ENCODE measurements at places on chromosomes 6 and 20.

GRCh38 chr6:132147530-132148011 lies 196.4 kb upstream of the CCN2 start:
- peak; percentile 99 for DNase-seq

DNA sequence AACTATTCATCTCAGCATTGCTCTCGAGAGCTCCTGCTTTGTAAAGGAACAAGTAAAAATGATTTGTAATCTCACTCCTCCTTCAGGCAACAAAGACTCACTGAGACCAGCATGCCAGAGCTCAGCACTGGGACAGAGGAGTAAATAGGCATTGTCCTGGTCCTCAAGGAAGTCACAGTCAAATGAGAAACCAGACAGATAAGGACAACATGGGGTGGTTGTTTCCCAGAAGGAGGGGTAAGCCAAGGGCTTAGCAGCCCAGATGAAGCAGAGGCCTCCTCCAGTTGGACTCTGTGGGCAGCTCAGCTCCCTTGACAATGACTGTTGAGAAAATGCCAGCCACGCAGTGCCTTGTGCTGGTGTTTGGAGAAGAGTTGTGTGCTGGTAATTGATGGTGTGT lies 425.7 kb upstream of the CHD6 start:
- DNase-seq, result no peak

DNA sequence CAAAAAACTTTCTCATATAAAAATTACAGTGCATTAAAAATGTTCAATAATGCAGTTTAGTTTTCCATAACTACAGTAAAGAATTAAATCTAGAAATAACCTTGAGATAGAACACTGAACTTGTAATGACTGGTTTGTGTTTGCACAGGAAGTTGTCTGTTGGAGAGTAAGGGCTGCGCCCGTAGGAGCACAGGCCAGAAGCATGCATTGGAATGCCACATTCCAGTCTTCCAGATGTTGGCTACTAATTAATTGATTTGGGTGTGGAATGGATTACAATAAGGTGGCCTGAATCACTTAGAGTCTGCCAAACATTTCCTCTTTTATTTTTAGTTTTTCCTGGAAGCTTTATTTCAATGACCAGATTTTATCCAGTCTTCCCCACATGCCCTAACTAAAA lies 582.6 kb upstream of the MMS22L start:
- DNase-seq, result no peak

GRCh38 chr6:25085756-25086155 lies 150.0 kb upstream of the RIPOR2 start:
- DNase-seq, result no peak

DNA sequence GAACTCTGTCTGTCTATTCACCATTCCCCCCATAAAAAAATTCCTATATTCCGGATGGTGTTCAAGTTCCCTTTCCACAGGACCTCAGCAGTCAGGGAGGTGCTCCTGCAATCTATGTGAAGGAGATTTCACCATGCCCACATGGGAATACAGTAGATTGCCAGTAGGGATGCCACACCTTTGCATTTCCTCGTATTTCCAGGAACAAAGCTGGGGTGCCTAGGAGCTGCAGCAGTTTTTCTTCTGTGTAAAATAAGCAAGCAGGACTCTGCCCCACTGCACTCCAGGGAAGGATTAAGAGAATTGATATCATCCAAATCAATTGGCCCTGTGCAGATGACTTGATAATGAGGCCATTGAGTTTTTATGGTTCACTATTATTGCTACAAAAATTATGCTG lies 7.4 kb upstream of the KIF16B start:
- DNase-seq, result no peak

DNA sequence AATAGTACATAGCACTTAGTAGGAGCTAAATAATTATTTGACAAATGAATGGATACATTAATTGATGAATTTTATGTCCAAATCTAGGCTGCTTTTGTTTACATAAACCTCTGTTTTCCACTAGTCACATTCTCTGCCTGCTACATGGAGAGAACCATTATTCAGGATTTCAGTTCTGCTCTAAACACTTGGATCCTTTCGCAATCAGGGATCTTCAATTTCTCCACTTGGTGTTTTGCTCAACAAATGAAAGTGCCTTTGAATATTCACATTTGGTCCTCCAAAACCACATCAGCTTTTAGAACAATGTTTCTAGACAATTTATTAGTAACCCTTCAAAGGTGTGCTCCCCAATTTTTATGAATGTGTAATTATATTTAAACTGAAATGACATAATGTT lies 30.6 kb upstream of the HLA-DQB1 start:
- DNase-seq, result no peak

GRCh38 chr20:17747431-17747846 lies 47.7 kb downstream of the BANF2 start:
- peak; percentile 42 for DNase-seq

GRCh38 chr6:168404560-168404959 lies 36.4 kb upstream of the SMOC2 start:
- DNase-seq, result no peak

DNA sequence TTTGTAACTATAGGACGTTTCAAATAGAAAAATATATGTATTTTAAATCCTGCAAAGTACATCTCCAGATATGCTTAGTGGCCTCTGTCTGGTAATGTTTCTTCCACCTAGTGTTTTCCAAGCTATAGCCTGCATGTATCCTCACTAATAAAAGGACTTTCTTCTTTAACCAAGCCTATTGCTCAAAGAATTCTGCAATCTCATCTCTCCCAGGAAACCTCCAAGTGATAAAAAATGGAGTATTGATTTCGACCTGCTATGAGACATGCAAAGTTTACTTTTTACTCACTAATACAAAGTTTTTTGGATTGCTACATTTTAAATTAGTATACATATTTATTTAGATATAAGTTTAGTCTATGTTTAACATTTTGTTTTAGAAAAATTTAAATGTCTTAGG lies 23.3 kb downstream of the ADGRB3 start:
- no peak for DNase-seq

DNA sequence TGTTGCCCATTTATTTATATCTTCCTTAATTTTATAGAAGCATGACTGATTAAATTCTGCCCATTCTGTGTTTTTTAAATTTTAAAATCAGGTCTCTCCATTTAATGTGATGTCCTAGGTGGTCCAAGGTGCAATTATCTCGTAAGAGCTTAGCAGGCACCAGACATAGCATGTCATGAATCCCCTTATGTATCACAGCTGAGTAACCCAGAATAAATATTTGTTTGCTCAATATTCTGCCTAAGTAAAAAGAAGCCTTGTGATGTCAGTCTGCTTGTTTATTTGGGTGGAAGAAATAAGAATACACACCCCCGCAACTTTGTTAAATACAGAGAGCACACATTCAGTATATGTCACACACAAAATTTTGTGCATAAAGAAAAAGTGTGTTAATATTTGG lies 211.3 kb downstream of the FARS2 start:
- no peak for DNase-seq

- no peak for DNase-seq
These were observed 99.1 kb downstream of the ARID1B start for GRCh38 chr6:156876302-156876701.

GRCh38 chr6:44057931-44058616 lies 69.2 kb downstream of the MRPL14 start:
- DNase-seq, result no peak

- no peak for DNase-seq
These were observed 112.8 kb upstream of the BMP2 start for GRCh38 chr20:6654513-6655252.

- no peak for DNase-seq
These were observed 16.9 kb downstream of the ZNF217 start for GRCh38 chr20:53576586-53577318.

DNA sequence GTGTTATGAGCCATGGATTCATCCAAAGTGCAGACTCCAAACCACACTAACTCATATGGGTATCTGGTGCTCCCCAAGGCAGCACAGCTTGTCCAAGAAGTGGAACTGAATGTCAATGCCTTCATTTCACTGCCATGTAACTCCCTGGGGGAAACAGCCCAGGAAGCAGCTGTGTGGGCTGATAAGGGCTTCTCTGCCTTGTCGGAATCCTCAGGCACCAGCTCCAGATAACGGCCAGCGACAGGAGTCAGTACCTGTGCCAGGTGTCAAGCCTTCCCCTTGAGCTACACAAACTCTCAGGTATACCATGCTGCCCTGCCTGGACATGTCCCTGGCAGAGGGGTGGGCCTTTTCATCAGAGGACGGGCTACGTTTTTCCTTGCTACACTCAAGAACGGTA lies 751.9 kb upstream of the CHD6 start:
- DNase-seq, result no peak

DNA sequence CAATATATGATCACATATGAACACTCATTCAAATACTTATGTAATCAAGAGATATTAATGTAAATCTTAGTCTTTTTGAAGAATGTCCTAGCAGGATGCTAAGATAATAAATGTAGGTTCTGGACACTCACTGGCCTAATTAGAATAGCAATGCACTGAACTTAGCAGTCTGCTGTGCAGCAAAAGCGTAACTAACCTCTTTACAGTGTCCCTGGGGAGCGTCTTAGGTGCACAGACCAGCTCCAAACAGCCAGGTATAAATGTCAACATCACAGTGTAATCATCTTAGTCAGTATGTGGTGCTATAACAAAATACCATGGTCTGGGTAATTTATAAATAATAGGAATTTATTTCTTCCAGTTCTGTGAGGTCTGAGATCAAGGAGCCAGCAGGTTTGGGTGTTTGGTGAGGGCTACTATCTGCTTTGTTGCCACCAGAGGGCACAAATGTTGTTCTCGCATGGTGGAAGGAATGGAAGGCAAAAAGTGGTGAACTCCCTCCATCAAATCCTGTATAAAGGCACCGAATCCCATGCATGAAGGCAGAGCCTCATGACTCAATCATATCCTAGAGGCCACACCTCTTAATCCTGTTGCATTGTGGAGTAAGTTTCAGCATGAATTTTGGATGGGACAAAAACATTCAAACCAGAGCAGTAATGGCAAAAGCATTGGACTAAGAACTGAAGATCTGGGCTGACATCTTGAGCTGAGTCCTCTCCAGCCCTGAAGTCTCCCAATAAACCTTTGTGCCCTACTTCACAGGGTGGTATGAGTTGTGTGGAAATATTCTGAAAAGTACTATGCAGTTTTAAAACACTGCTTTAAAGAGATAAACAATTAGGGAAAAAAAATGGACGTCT lies 41.8 kb upstream of the FOXO3 start:
- no peak for DNase-seq

DNA sequence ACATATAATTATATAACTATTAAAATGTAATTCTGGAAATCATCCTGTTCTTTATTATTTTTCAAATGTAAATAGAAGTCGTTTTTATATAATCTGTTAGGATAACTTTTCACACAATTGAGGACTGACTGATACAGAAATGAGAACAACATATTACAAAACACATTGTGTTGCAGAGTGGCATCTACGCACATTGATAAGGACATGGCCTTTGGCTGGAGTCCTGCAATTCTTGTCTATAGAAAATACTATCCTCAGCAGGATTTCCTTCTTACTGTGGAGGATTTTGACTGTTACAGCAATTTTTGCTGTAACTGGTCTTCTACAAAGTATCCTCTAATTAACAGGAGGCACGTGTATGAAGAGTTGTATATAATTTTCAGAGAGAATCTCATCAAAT lies 19.8 kb downstream of the SH3BGRL2 start:
- DNase-seq, result no peak

DNA sequence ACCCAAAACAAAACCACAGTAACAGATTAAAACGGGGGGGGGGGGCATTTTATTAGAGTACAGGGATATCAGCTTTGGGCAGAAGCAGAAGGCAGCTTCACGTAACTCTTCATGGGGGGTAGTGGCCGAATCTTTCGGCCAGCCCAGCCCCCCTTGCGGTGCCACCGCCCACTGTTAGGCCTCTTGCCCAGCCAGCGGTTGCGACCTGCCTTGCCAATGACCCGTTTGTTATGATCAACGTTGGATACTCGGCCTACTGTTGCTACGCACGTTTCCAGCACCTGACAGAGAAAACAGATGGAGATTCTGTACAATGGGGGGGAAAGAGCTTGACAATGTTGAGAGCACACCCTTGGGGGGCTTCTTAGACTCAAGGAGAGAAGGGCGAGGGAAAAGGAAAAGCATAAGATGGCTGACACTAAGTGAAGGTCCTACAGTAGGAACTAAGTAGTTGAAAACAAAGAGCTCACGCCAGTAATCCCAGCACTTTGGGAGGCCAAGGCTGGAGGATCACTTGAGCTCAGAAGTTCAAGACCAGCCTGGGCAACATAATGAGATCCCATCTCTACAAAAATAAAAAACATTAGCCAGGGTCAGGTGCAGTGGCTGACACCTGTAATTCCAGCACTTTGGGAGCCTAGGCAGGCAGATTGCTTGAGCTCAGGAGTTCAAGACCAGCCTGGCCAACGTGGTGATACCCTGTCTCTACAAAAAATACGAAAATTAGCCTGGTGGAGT lies 724 bp upstream of the CUL7 start:
- no peak for DNase-seq

DNA sequence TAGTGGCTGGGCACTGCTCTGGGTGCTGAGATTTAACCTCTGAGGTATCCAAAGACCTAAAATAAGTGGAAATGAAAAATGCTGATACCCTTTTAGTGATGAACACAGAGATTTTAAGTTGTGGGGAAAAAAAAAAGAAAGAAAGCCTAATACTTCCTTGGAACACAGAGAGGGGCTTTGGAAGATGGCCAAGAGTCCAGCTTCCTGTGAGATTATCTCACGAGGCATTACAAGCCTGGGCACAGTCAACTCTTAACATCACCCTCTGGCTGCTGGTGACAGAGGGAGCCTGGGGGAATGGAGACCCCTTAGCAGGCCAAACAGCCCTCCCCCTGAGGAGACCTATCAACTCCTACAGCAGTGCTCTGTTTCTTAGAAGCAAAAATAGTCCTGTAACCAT lies 19.7 kb downstream of the BTN2A1 start:
- DNase-seq, result no peak

GRCh38 chr6:56091159-56091869 lies 156.1 kb downstream of the COL21A1 start:
- peak; percentile 64 for DNase-seq

- DNase-seq, result no peak
These were observed 22.9 kb upstream of the SPO11 start for GRCh38 chr20:57306747-57307146.

GRCh38 chr6:170135461-170135820 lies 155.4 kb downstream of the DLL1 start:
- no peak for DNase-seq

DNA sequence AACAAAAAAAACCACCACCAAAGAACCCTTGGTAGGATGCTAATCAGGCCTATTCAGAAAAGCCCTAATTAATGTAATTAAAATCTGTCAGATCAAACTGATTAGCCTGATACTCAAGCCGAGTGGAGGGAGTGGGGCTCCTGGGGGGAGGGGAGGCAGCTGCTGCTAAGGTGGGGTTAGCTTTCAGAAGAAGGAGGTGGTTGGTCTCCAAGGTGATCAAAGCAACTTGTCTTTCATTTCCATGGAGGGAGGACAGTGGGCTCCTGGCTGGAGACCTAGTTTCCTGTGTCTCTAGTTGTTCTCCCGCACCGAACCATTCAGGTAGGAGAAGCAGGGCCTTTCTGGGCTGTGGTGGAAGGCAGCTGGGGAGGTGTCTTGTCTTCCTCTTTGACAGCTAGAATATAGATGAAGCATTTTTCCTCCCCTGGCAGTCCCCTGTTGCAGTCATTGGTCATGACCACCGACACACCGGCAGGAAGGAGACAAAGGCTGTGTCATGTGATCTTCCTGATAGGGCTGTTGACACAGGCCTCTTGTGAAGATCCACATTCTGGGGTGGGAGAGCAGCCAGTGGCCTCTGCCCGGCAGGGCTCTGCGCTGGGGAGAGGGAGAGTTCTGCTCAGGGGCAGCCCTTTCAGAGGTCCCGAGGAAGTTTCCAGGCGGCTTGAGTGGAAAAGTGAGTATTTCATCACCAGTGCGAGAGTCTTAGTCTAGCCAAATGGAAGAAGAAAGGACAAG lies 39.9 kb upstream of the PRDM1 start:
- DNase-seq, result no peak

Measured in AG04449 (cell line).